Pulmonary artery endothelial cell (primary cell): ENCODE measurements at places on chromosomes 1 and 21. TPM values are rescaled to one million over a fixed set of nuclear protein-coding genes. Genes with fewer than 3 reads are reported as not detected.

Gene GJA5
- total RNA-seq, result 3.5 and 11.0 TPM in 2 replicates

- no peak for DNase-seq
Measured at GRCh38 chr1:99852648-99853047, 2.5 kb downstream of the AGL start.

DNA sequence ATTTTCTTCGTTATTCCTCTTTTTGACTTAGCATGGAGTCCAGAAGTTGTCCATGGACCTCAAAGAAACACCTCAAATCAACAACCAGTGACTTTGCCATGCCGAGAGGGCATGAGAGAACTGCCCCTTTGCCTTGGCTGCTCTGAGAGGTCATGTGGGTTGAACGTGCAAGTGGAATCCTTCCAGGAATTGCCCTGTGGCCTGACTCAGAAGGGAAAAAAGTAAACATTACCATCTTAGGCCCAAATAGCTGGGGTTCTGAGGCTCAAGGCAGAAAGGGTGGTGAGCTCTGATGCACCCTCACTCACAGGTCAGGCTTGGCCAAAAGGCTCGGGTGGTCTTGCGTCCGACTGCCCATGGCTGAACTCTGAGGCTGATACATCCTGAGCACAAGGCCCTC lies 15.1 kb downstream of the STUM start:
- no peak for DNase-seq

GRCh38 chr1:11357276-11357675 lies 84.3 kb downstream of the UBIAD1 start:
- DNase-seq, result no peak

DNA sequence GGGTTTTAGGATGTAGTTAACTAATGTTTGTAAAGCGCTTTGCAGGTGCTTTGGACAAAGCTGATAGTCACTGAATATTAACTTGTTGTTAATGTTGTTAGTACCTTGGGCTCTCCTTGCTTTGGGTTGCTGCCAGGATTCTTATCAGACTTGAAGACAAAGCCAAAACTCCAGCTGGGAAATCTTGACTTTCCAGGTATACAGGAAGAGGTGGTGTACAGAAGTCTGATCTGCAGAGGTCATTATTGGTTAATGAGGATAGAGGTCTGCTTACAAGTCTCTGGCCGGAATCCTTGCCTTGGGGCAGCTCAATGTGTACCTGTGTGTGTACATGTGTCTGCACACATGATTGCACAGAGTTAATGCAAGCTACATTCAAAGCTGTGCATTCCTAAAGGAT lies 96.0 kb upstream of the POU3F1 start:
- no peak for DNase-seq
